ENCODE measurements at places on chromosomes 5 and 9. TPM values are rescaled to one million over a fixed set of nuclear protein-coding genes. Genes with fewer than 3 reads are reported as not detected.
A peak's percentile ranks its signal among the peaks of the same experiment; 100 is the strongest.

GRCh38 chr9:127664678-127665507 lies 41.9 kb upstream of the CFAP157 start:
- DNase-seq = peak; percentile 57

GRCh38 chr5:15522187-15522520 lies 22.2 kb downstream of the FBXL7 start:
- DNase-seq = no peak

PCDH1 gene
- 2.2 TPM for total RNA-seq

- no peak for DNase-seq
These were observed 46.0 kb upstream of the FSTL4 start for GRCh38 chr5:133658327-133658726.

DNA sequence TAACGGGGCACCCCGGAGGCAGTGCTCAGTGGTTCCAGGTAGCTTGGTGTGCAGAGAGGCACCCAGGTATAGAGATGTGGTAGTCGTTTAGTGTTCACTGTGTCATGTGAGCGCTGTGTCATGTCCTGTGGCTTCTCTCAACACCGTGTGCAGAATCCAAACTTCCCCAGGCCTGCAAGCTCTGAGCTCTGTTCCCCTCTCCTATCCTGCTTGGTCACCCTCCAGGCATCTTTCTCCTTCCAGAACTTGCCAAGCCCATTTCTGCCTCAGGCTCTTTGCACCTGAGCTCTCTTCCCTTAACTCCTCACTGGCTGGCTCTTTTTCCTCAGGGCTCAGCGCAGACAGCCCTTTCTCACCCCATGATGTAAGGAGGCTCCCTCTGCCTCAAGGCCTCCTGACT lies 64.8 kb downstream of the CARTPT start:
- DNase-seq = no peak

PRLR gene
- 0.10 TPM for total RNA-seq

ANXA2R gene
- 3.2 TPM for total RNA-seq

- no peak for DNase-seq
These were observed 5.4 kb upstream of the ADRA1B start for GRCh38 chr5:159910843-159911229.

Data from RPMI7951 (cell line).